ENCODE measurements at places on chromosomes 5 and 9.

DNA sequence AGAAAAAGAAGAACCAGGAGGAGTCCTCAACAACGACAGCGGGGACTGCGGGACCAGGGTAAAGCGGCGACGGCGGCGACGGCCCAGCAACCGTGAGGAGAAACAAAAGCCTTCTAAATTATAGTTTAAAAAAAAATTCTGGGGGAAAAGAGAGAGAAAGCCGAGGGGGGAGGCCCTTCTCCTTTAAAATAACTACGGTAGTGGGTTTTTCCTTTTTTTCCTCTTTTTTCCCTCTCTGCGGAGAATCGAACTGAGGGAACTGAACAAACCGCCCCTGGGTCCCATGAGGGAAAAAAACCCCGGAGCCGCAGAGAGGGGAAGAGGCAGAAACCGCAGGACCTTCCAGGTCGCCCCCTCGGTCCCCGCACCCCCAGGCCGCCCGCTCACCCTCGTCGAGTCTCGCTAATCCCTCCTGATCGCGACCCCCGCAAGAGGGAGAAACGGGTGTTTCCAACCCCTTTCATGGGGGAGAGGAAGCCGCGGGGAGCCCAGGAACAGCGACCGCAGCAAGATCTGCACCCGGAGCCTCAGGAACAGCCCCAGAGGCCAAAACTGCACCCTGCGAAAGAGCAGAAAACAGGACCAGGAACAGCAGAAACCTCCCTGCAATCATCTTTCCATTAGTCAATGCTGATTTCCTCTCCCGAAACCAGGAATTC, 453 bp downstream of the CPEB4 start:
- DNase-seq, result no peak

- no peak for DNase-seq
These were observed 30.4 kb downstream of the RNF145 start for GRCh38 chr5:159178978-159179377.

DNA sequence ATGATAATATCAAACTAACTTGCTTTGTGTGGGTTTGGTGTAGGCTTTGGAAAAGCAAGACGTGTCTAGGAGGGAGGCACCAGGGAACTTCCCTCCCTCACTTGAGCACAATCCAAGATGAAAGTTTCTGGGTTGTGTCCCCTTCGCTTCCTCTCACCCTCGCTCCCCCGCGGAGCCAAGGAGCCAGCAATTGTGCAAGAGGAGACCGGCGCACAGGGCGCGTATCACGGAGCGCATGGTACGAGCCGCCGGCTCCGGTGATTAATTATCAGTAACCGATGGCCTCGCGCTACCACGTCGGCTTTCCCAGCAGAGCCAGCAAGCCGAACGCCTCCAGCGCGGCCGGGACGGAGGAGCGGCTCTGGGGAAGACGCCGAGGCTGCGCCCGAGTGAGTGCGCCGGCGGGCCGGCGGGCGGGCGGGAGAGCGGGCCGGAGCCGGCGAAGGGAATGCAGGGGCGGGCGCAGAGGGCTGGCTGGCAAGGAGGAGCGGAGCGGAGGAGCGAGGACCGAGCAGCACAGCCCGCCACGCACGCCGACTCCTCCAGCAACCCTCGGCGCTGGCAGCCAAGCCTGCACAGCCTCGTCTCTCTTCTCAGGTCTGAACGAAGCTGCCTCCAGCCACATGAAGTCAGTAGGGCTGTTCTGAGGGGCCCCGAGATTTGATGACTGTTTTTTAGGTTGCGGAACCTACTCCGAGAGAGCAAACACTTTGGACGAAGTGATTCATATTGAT, 143.6 kb downstream of the BNC2 start:
- peak; percentile 6 for DNase-seq

DNA sequence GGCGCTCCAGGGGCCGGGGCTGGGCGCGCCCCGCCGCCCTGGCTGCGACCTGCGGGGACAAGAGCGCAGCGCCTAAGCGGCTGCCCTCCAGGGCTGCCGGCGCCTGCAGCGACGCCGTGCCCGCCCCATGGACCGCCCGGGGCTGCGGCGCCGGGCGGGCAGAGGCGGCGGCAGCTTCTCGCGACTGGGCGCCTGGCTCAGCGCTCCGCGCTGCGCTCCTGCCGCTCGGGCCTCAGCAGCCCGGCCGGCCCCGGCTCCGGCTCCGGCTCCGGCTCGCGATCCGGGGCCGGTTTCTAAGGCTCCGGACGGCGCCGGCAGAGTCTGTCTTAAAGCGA, at the start of gene PITX1:
Gene PITX1 (minus strand): TSS at position 328 of the 335 bp plus-strand sequence. CDS start 347 bp downstream, outside the sequence.
- no peak for DNase-seq

DNA sequence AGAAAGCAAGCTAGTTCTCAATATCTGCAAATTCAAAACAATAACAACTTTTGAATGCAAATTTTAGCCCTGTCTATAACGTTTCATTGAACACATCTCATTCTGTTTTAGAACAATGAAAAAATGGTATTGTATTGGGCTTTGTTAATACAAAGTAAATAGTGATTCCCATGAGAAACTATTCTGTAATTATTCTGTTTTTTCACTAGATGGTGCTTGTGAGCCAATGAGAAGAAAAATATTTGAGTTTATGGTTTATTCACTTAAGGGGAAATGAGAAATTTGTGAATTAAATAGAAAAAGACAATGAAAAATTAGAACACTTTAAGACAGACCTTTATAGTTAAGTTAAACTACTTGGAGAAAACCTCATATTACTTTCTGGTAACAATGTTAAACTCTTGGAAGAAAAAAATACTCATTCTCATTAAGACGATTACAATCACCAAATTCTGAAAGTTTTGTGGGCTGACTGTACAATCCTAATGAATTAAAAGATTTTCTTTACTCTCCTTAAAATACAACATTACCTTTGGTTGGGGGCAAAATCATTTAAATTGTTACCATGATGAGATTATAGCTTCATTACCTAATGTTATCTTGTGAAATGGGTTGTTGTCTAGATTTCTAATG, 127.0 kb downstream of the NNT start:
- DNase-seq, result no peak

GRCh38 chr9:93624977-93625376, 48.6 kb downstream of the PHF2 start:
- DNase-seq, result no peak

DNA sequence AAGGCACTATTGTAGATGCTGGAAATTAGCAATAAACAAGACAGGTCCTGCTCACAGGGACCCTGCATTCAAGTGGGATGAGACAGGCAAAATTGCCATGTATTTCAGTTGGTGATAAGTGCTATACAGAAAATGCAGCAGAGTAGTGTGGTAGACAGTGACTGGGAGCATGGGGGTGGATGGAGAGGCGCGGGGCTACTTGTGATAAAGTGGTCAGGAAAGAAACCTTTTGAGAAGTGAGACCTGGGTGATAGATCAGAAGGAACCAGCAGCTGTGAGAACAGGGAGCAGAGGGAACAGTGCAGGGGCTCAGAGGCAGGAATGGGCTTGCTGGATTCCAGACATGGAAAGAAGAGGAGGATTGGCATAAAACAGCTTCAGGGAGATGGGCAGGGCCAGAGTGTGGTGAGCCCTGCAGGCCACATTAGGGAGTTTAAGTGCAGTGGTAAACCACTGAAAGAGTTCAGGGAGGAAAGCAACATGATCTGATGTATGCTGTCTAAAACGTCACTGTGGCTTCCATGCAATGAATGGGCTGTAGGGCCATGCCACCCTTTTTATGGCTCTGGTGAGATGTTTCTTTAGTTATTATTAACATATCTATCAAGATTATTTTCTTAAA, 7.3 kb downstream of the CRHBP start:
- no peak for DNase-seq
